Nasal cavity respiratory epithelium epithelial cell of viscerocranial mucosa (primary cell): ENCODE measurements at places on chromosomes 1 and 21. TPM values are rescaled to one million over a fixed set of nuclear protein-coding genes. Genes with fewer than 3 reads are reported as not detected.

Gene SPRR2G
- 2.1 TPM in 1 of 2 replicates, not detected in the other for total RNA-seq

Gene NBPF6
- total RNA-seq: under 0.01 TPM in 1 of 2 replicates, not detected in the other

Gene SPSB1
- 30.8 and 45.7 TPM in 2 replicates for total RNA-seq

Gene C1orf53
- 1.4 and 1.8 TPM in 2 replicates for total RNA-seq

Gene GJA8
- total RNA-seq: not detected in 2 replicates

Gene AMY2A
- not detected in 2 replicates for total RNA-seq

Gene TEX38
- total RNA-seq: not detected in 2 replicates

Gene OR2M3
- not detected in 2 replicates for total RNA-seq

Gene DISC1
- 0.34 and 0.85 TPM in 2 replicates for total RNA-seq

Gene MFAP2
- 14.4 and 17.6 TPM in 2 replicates for total RNA-seq
